ENCODE measurements at places on chromosomes 6 and 20.

DNA sequence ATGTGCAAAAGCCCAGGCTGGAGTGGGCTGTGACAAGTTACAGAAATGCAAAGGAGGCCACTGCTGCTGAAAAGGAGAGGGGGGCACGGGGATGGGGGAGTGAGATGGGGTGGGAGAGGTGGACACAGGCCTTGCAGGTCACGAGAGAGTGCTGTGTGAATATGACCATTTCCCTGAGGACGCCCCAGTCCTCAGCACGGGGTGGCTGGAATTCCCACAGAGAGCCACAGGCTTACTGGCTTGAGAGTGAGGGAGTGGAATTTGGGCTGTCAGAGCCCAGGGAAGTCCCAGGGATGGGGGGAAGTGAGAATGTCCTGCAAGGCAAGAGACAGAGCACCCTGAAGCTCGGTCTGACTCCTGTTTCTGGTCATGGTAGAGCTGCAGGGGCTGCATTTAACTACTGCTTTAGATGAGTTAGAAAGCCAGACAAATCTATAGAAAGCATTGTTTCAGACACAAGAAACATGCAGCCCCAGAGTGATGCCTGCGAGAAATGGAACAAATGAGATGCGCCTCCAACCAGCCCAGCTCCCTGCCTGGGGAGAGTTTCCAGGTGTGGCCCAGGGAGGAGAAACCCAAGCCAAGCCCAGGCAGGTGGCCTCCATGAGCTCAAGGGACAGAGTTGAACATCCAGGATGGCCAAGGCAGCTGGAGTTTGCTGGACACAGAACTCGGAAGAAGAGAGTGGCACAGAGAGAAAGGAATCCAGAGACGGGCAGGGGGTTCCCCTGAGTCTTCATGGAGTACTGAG, 30.5 kb downstream of the NPEPL1 start:
- DNase-seq, result no peak

GRCh38 chr6:153511896-153512496, 380.9 kb upstream of the RGS17 start:
- no peak for DNase-seq

DNA sequence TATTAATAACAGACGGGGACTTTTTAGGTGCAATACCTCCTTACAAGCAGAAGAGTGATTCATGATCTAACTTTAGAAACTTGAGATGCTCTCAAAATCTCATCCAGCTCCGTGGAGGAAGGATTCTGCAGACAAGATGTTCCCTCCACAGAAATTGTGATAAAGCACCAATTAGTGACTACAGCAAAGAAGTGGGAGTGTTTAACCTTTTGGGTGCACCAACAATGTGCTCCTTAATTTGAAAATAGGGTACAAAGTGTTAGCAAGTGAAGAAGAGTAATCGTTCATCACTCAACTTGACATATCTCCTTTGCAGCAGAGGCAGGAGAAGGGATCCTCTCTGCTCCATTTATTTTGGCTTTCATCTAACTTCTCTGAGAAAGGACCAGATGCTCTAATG, 22.8 kb upstream of the SCP2D1 start:
- DNase-seq, result no peak

- DNase-seq, result no peak
Observed at GRCh38 chr6:96532399-96532798, 10.8 kb downstream of the UFL1 start.

DNA sequence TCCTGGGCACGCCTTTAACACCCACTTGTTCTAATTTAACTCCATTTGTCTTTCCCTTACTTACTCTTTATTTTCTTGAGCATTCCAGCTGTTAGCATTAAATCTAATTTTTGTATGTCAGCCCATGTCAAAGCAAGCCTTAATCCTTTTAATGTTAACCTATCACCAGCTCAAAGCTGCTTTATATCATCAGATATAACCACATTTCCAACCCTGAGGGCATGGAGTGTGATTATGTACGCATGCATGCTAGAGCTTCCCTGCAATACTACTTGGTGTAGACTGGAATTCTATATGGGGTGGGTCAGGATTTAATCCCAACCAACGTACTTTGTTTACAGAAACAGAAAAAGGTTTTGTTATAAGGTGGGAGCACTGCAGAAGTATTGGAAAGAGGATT, 139.4 kb upstream of the HMGN3 start:
- no peak for DNase-seq

DNA sequence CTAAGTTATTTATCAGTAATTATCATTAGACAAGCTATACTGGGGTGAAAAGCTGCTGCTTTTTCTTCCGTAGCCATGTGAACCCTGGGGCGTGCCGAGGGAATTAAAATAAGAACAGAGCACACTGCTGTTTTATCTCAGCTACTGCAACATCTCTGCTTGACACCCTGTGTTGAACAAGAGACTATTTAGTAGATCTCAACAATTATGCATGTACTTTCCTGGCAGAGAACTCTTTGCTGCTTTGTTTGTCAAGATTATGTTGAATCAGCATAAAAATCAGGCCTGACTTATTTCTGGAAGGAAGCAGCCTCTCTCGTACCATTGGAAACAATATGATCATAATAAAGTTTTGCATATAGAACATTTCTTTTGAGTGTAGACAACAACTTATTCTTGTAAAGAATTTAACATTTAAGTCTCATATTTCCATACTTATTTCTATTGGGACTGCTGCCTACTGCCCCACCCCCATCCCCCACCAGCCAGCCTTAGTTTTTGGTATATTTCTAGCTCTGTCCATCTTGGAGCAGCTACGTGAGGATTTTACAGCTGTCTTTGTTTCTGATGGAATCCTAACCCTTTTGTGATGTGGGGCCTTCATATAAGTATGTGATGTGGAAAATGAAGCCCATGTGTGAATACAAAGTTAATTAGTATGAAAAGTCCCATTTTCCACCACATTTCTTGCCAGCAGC, 1011.4 kb downstream of the KIF16B start:
- DNase-seq, result no peak
